ENCODE measurements at places on chromosomes 2 and 18.

GRCh38 chr2:208134928-208135586, 5.4 kb upstream of the CRYGC start:
- no peak for DNase-seq

GRCh38 chr2:128308284-128308731, 10.4 kb downstream of the HS6ST1 start:
- DNase-seq, result no peak

DNA sequence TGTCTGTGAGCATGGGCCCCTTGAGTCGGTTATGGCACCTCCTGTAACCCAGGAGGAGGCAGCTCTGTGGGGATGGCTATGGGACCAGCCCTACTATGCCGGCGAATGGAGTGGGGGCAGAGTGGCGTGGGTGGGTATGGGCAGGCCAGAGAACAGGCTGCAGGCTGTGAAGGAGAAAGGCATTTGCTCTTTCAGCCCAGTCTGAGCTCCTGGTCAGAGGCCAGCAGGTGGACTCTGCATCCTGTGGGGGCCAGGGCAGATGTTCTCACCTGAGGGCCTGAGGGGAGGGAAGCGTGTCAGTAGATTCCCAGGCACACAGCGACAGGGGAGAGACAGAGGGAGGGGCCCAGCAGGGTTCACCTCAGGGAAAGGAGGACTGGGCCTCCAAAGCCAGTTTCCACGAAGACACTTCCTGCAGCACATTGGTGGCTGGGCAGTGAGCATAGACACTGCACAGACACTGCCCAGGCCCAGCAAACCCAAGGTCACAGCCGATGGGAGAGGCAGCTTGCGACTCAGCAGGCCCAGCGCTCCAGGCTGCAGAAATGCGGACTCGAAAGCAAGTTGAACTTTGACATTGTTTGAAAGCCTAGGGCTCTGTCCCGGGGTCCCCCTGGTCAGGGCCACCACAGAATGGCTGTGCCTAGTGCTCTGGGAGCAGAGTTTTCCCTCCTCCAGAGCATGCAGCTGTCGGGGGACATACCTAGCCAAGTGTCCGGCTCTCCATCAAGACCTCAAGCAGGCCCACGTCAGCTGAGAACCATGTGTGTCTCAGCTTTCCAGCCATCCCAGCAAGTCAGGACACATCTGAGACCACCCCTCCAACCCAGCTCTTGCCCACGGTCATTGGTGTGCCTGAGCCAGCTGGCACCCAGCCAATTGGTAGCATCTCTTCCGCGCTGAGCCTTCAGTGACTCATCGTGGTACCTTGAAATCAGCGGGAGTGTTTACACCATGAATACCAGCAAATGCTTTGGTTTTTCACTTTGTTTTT, 53.8 kb downstream of the TGOLN2 start:
- no peak for DNase-seq

DNA sequence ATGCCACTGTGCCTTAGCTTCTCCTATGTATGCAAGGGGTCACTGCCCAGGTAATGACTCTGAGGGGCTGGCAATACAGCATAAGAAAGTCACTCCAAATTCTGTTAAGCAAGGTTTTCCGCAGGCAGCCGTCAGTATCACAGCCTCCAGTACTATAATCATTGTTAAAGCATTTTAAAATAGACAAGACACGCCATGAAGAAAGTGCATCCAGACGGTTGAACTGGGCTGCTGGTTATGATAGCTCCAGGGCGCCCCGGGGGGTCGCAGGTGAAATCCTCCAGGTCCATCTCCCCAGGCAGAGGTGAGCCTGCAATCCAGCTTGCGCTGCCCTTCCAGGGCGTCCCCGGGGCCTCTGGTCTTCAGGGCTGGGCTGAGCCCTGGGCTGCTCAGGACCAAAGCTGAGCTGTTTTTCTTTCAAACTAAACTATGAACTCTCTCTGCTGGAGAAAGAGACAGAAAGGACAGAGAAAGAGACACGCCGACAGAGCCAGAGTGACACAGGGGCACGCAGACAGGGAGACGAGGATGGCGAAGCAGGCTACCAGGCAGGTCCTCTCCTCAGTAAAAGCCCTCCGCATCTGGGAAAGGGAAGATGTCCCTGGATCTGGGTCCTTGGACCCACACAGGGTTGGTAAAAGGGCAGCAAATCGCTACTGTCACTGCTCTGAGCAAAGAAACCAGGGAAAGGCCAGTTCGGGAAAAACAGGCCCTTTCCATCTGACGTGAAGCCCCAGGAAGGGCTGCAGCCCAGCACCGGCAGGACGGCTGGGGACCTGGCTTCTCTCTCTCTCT, 2.1 kb upstream of the TWIST2 start:
- no peak for DNase-seq

GRCh38 chr2:9299161-9300100, 92.8 kb downstream of the ASAP2 start:
- DNase-seq, result no peak

DNA sequence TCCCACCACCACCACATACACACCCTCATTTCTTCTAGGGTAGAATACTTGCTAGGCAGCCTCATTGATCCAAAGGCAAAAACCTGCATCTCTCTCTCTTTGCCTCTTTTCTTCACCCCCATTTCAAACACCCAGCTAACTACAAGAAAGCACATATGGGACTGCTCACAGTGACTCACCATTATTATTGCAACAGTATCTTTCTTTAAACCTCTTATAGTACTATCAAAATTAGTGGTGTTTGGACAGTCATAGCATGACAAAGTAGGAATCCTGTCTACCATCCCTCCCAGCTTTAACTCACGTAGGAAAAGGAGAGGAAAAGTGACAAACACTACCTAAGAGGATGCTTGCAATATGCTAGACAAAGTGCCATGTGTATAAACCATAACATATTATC, 422.5 kb upstream of the CRIM1 start:
- no peak for DNase-seq

DNA sequence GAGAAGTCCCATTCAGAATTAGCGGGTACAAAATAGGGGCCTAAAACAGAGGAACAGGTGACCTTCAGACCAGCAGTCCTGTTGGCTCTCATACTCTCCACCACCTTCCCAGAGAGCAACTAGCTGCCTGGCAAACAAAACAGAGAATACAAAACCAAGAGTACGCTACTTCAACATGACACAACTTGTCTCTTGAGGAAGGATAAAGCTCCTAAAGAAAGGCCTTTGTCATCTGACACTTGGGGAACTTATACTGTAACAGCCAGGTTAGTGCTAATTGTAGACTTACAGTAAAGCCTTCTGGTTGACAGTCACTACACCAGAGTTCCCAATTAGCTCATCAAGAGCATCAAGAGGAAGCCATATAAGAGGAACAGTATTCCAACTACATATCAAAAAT, 282.1 kb upstream of the NT5C1B start:
- DNase-seq, result no peak

GRCh38 chr18:31942999-31943877, at the start of gene TRAPPC8:
Gene TRAPPC8, minus strand, starts transcription at chr18:31943128. Its CDS starts 364 bp downstream, at chr18:31942764.
- DNase-seq, result peak; percentile 72

DNA sequence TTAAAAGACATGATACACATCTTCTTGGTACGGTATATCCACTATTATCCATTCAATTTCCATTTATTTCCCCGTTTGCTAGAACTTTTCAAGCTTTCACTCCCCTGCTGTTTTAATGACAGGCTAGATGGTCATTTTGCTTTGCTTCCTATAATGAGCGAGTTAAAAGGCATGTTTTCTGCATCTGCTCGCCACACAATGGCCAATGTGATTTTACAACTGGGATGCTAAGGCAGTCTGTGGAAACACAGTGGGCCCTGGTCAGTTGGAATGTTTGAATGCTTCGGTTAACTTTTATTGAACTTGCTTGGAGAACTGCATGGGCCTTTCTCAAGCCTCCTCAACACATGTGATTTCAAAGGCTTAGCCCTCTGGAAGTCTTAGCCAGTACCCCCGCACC, 48.4 kb upstream of the TNP1 start:
- no peak for DNase-seq

GRCh38 chr18:48814490-48815178, 136.1 kb downstream of the SMAD7 start:
- no peak for DNase-seq

DNA sequence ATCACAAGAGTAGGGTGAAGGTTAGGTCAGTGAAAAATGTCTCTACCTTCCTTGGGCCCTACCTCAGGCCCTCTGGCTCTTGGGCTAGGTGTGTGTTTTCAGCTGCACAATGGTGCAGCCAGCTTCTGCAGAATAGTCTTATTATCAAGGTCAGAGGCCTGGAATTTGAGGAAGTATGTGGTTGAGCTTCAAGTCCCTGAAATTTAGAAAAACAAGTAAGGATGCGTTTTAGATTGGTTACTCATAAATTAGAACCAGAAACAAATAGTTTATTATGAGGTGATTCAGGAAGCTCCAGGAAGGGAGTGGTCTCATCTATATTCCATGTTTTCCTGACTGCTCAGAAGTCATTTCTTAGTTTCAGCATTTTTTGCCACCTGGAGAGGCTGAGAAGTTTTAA, 204.2 kb upstream of the CELF4 start:
- no peak for DNase-seq

DNA sequence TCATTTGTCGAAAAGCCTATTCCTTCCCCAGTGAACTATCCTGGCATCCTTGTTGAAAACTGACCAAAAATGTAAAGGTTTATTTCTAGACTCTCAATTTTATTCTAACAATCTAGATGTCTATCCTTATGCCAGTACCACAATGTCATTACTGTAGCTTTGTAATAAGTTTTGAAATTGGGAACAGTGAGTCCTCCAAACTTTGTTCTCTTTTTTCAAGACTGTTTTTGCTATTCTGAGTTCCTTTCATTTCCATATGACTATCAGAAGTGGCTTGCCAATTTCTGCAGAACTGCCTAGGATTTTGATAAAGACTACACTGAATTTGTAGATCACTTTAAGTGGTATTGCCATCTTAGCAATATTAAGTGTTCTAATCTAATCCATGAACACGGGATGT, 9.7 kb downstream of the STARD7 start:
- DNase-seq, result no peak

- no peak for DNase-seq
These were observed 130.8 kb upstream of the MSH6 start for GRCh38 chr2:47652061-47652690.

- DNase-seq, result no peak
These were observed 167.8 kb downstream of the NUP35 start for GRCh38 chr2:183292028-183292427.

DNA sequence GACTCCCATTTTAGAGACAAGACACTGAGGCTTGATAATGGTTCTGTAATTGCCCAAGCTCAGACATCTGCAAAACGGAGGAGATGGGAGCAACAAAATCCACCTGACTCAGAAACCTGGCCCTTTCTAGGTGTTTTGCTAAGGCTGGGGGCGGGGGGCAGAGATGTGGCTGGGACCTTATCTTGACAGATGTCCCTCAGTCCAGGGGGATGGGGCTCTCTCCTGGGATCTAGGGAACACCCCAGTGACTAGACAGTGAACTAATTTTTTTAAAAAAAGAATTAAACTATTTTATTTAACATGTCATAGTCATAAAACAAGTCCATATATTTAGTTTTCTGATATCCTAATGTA, 32.0 kb upstream of the HAAO start:
- DNase-seq, result no peak

GRCh38 chr2:54535599-54536195, 79.6 kb downstream of the SPTBN1 start:
- no peak for DNase-seq

- no peak for DNase-seq
These were observed 760 bp upstream of the STON1 start for GRCh38 chr2:48529194-48529593.

GRCh38 chr2:119823734-119824334, 64.1 kb downstream of the PTPN4 start:
- no peak for DNase-seq

DNA sequence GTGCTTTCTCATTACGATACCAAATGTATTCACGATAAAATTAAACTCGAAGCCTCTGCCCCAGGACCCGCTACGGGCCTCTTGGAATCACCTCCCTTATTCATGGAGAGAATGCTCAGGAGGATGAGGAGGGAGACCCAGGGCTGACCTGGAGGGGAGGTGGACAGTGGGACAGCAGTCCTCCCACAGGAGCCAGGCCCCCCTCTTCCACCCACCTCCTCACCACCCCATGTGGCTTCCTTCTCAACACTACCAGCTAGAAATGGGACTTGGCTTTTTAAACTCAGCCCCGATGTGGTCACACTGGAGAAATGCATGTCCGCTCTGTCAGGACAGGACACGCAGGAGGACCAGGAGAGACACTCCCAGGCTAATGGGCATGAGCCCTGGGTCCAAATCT, 147.9 kb upstream of the ID2 start:
- no peak for DNase-seq

DNA sequence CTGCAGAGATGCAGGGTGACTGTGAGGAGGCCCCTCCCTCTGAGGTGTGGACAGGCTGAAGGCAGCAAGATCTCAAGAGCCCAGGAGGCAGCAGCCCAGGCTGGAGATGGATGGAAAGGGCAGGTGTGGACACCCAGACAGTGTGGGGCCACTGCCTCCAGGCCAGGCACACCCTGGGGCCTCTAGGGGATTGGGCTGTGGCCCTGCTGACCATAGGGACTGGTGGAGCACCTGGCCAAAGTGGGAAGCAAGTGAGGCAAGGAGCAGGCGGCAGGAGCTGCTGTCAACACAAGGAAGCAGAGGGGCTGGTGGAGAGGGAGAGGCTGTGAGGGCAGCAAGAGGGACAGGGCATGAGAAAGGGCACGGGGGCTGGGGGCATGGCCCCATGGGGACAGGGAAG, 10.8 kb downstream of the SNED1 start:
- DNase-seq, result no peak

DNA sequence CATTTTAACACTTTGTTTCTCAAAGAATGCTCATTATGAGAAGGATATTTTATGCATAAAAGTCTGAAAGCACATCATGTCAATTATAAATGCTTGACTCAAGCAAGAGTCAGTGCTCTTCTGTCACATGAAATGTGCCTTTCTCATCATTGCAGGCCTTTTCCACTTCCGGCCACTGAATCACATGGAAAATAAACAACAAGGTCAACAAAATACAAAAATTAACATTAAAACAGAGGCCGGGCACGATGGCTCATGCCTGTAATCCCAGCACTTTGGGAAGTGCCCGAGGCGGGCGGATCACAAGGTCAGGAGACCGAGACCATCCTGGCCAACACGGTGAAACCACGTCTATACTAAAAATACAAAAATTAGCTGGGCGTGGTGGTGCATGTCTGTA, 480.6 kb downstream of the SPAG16 start:
- DNase-seq, result no peak

GRCh38 chr2:56177420-56178220, 6.2 kb upstream of the CCDC85A start:
- no peak for DNase-seq

GRCh38 chr2:86073225-86073624, 32.5 kb downstream of the POLR1A start:
- DNase-seq, result no peak

DNA sequence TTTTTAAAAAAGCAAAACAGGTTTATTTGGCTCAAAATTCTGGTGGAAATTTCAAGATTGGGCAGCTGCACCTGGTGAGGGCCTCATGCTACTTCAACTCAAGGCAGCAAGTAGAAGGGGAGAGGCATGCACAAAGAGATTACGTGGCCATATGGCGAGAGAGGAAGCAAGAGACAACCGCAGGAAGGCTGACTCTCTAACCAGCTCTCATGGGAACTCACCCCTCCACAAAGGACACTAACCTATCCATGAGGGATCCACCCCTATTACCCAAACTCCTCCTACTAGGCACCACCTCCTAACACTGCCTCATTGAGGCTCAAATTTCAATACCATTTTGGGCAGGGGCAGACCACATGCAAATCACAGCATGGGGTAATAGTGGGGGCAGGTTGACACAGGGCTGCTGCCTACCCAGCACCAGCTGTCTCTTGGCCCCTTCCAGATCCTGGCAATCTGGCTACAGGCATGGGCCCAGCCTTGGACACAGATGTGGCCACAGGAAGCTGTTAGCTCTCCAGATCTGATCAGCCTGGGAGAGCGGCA, 2.0 kb upstream of the CAPN10 start:
- no peak for DNase-seq

- DNase-seq, result no peak
These were observed 156.6 kb downstream of the KCNJ3 start for GRCh38 chr2:154855138-154855537.
